SK-N-SH treated with all-trans-retinoic acid at 6 μM for 48 hours (cell line): ENCODE measurements at places on chromosomes 6 and 20.

GRCh38 chr6:388202-388903 lies 3.2 kb upstream of the IRF4 start:
- no peak for ATAC-seq

DNA sequence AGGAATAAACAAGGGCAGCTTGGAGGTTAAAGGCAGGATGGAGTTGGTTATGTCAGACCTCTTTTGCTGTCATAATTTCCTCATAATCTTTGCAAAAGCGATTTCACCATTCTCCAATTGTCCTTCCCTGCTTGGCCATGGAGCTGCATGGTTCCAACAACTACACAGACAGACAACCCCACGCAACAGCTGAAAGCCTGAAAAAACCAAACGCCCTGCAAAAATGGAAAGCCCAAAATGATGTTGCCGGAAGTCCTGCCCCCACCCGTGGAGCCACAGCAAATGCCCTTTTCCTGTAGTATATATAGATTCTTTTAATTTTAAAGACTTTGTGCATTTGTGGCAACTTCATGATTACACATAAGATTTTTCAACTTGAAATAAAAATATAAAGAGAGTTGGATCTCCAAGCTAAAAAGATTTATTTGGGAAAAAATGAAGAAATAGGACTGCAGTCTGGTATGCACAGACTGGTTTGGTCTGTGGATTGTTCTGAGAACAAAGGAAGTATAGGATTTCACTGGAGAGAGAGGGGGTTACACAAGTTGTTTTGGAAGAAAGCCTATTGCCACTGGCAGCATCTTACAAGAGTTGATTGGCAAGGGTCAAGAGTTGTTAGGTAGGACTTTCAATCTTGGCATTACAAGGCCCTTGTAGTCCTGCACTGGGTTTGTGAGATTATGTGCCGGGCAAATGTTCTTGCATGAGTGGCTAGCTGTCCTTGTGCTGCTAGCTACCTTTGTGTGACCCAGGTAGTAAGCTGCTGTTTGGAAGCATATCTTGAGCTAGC lies 190.0 kb downstream of the C6orf118 start:
- no peak for ATAC-seq

- ATAC-seq, result no peak
These were observed 358.9 kb upstream of the SASH1 start for GRCh38 chr6:147983581-147984366.

GRCh38 chr6:128966934-128967333 lies 84.0 kb downstream of the LAMA2 start:
- no peak for ATAC-seq

DNA sequence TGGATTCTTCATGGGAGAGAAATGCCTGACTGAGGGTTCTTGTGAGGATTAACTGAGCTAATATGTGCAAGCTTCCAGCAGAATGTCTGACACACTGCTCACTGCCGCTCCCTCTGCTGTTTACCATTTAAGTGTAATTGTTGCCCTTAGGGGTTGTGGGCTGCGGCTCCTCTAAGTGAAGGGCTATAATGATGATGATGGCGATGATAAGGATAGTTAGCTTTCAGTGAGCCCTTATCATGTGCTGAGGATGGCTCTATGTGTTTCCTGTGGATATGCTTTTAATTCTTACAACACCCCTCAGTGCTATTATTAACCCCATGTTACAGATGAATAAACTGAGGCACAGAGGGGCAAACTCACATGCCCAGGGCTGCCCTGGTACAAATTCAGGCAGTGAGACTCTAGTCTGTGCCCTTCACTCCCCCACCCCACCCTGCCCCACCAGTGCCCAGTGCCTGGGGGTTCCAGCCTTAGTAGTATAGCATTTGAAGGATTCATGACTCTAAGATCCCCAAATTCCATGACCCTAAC lies 33.4 kb downstream of the TGM2 start:
- ATAC-seq, result no peak

DNA sequence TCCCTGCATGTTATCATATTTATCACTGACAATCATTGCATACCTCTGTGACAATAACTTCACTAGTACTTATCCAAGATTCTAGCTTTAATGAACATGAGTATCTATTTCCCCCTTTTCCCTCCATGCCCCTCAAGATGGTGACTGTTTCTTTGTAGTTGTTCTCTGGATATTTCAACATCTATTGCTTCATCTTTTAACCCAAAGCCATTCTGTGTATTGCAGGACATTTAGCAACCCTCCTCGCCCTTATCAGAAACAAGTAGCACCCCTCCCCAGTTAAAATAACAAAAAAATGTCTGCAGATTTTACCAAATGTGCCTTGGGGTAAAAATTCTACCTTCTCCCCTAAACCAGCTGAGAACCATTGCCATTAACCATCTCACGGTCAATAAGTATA lies 979.8 kb upstream of the MANEA start:
- ATAC-seq, result no peak

- ATAC-seq, result no peak
These were observed 21.1 kb downstream of the HLA-DRB1 start for GRCh38 chr6:32568561-32568960.

- ATAC-seq, result no peak
These were observed 94.9 kb downstream of the MTFR2 start for GRCh38 chr6:136155191-136155590.

GRCh38 chr6:116221911-116222310 lies 32.0 kb downstream of the TSPYL4 start:
- no peak for ATAC-seq

DNA sequence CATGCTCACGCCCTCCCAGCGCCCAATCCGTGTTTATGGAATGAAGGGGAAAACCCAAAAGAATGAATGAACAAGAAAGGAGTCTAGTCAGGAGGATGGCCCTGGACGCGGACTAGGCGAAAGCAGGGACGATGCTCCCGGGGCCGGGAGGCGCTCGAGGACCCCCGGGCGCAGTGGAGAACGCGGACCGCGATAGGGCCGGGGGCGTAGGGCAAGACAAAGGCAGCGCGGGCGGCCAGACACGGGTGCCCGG lies 758 bp downstream of the GCLC start:
- peak; percentile 5 for ATAC-seq

DNA sequence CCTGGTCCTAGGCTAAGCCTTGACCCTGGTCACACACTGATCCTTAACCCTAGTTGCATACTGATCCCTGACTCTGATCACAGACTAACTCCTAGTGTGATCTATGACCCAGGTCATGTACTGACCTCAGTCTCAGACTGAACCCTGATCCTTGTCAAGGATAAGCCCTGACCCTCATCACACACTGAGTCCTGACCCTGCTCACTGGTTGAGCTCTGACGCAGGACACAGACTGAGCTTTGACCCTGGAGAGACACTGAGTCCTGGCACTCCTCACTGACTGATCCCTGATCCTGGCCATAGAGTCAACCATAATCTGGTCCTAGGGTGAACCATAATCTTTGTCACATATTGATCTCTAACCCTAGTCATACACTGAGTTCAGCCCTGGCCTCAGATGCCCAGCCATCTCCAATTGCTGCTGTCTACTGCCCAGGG lies 37.9 kb downstream of the KCNB1 start:
- peak; percentile 14; the same call in 1 of the 3 replicates for ATAC-seq

DNA sequence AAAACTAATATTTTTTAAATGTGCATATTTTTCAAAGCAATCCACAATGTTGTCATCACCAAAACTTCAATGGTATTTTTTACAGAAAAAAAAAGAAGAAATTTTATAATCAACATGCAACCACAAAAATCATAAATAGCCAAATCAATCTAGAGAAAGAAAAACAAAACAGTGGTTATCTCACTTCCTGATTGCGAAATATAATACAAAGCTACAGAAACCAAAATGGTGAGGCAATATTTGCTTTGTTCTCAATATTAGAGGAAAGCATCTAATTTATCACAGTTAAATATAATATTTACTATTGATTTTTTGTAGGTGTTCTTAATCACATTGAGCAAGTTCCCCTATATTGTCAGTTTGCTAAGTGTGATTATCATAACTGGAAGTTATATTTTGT lies 720.7 kb upstream of the ADGRB3 start:
- ATAC-seq, result no peak

- ATAC-seq, result no peak
These were observed 23.0 kb upstream of the IER3 start for GRCh38 chr6:30767158-30767943.

- no peak for ATAC-seq
These were observed 17.3 kb upstream of the NT5E start for GRCh38 chr6:85432554-85432953.

DNA sequence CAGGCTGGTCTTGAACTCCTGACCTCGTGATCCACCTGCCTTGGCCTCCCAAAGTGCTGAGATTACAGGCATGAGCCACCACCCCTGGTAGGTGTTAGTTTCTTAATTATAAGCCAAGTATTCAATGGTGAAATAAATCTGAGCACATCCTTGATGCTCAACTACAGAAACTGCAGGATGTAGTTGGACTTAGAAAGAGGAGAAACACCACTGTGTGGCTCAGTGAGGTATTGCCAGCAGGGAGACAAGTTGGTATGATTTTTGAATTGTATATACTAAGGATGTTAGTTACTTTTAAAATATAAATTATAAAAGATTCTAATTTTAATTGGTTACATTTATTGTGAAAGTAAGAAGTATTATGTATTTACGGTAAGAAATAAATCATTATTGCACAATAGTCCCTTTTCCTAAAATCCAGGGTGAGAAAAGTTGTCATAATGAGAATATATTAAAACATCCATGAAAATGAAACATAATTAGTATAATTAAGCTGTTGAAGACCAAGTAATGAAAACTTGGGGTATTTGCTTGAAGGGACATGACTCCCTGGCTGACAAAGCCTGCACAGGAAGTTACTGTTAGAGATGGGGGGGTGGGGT lies 17.6 kb downstream of the SLC18B1 start:
- peak; percentile 80 for ATAC-seq
